ENCODE measurements at places on chromosomes 7 and 10. TPM values are rescaled to one million over a fixed set of nuclear protein-coding genes. Genes with fewer than 3 reads are reported as not detected.

BLOC1S2 gene
- 34.3 TPM for polyA plus RNA-seq

DNA sequence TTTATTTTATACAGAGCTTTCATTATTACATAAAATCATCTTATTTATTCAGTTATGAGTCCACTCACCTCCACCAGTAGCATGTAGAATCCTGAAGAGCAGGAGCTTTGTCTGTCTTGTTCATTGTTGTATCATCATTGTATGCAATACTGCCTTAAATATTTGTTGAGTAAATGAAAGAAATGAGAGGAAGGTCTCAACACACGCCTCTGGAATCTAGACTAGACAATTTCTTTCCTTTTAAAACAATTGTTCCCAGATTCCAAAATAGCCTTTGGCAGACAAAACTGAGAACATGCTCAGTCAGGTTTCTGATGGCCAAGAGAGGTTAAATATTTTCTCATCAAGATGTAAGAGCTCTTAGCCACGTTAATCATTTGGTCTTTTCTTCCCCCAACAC is 173.1 kb upstream of the AGR3 start:
- DNase-seq = no peak

PAPOLB gene
- 0.09 TPM for polyA plus RNA-seq

TLL2 gene
- 0.31 TPM for polyA plus RNA-seq

STOX1 gene
- polyA plus RNA-seq = 4.4 TPM

GSTO2 gene
- polyA plus RNA-seq = 24.8 TPM

DNA sequence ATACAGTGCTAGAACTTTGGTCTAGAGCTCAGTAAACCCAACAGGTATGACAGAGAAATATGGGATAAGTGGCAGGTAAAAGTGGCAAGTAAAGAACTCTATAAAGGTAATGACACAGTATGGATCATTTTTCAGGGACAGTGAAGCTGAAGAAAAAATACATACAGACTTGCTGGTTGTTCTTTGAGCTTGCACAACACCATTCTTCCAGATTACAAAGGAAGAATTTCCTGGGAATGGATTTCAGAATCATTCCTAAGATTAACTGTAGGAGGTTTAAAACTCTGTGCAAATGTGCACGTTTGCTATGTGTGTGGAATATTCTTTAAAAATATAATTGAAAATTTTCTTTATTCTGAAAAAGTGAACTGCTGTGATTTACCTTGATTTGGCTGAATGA is 36.0 kb downstream of the PHF14 start:
- DNase-seq = no peak

DNA sequence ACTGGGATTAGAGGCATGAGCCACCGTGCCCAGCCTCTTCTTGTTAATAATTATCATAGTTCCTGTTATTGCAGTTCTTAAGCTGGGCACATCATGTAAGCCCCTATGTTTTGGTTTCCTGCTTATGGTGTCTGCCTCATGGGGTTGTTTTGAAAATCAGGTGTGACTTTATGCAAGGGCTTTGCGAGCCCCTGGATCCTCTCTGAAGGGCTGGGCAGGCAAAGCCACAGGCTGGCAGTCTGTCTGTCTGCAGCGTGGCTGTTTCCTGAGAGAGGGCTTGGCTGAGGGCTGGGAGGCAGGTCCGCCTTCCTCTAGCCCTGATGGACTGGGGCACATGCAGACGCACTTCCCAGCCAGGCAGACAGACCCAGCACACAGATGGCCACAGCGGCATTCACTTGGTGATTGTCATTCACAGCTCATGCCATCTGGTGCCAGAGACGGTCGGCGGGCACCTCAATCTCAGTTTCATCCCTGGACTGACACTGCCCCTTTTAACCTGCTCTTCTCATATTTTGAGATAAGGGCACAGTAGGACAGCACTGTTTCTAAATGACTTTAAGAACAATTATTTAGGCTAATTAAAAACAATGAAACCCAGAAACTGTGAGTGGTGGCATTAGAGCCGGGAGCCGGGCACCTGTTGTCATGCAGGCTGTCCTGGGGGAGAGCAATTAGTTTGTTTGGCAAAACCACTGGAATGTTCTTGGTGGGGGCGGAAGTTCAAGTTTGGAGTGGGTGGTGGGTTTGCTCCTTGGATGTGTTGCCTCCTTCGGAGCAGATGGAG is 35.5 kb downstream of the RBM20 start:
- no peak for DNase-seq

GRCh38 chr7:112184455-112184854 is 21.7 kb downstream of the DOCK4 start:
- DNase-seq = no peak

SLC39A12 gene
- not detected for polyA plus RNA-seq

DNA sequence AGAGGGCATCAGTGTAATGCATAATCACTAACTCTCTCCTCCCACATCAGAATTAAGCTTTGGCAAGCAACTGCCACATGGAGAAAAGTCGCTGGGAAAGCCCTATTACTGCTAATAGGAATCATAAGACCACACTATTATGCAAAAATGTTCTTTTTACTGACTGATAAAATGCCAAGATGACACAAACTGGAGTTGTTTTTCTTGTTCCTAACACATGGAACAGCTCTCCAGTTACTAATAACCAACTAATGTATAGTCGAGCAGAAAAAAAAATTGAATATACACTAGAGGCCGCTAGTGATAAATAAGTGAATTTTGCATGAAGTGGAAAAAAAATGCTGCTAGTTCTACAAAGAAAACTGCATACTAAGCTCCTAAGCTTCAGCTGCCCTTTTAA is 165.6 kb downstream of the TPK1 start:
- peak; percentile 55 for DNase-seq

DNA sequence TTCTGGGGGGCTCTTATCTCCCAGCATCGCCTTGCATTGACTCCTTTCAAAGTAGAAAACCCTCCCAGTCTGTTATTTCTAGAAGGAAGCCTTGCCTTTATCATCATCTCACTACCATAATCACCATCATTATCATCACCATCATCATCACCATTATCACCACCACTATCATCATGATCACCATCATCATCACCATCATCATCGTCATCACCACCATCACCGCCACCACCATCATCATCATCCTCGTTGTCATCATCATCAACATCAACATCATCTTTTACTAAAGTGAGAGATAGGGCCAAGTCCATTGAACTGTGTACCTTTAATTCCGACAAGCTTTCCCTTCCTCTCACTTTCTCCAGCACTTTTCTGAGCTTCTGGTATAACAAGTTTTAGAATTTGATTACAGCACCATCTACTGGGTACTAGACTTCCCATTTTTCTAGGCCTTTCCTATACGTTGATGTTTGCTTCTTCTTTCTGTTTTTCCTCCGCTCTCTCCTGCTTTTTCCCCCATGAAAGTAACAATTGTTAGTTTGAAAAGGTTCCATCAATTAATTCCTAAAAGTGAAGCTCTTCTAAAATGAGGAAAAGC is 226.4 kb downstream of the BUB3 start:
- no peak for DNase-seq

DNA sequence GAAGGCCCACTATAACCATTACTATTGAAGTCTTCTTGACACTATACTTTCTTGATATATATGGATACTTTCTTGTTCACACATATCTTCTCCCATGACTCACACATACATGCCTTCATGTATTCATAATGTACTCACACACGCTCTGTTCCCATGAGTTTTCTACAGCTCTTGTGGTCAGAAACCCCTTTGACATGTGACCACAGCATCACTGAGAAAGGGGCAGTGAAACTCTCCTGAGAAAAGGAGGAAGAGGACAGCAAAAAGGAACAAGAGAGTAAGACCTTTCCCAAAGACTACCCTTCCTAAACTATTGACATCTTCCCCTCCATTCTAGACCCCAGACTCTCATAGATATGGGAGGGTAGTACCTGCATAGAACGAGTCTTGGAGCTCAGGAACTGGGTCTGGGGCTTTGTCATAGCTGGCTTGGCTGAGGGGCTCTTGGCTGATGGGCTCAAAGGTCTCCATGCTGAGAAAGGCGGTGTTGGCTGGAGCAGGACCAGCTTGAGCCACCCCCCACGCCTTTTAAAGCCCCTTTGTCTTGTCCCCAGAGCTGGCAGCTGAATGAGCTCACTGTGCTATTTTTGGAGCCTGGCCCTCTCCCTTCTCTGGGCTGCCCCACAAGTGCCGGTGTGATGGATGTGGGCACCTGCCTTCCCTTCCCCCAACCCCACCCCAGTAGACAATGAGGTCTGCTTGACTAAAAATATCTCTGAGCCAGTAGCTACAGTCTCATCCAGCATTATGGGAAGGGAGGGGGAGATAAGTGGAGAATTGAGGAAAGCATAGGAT is 5.1 kb downstream of the SYNPO2L start:
- DNase-seq = no peak

DNA sequence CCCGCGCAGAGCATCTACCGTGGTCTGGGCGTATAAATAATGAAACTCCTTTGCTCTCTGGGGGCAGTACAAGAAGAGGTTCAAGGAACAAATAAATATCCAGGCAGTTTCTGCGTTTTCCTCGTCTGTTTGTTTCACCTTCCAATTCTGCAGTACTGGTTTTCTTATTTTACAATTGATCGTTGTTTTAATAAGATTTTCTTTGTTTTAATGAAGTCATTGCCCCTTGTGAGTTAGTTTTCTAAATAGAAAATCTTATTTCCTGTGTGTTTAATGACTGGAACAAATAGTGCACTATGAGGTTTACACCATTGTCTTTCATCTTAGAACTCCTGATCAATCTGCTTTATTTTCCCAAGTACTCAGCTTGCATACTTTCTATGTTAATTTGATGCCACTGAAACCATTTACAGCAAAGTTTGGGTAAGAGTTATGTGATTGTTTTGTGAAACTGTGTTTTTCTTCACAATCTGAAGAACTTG is 1.2 kb downstream of the PLEKHA1 start:
- DNase-seq = no peak

DNA sequence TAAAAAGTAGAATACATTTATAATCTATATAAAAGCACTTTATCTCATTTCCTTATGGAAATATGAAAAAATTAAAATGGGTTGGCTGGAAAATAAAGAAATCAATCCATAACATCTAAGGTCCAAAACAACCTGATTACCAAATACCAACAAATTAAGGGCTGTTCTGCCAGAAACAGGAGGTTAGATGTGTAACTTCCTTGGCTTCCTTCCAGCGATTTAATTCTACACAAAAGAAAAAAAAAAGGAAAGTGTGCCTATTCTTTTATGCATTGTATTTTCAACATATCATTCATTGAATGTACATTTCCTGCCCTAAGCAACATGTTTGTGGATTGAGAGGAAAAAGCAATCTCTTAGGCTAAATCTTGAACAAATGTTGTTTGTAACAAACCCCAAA is 36.2 kb upstream of the USP6NL start:
- DNase-seq = no peak

C10orf105 gene
- polyA plus RNA-seq = 0.25 TPM

GRCh38 chr10:20254078-20254477 is 437.8 kb downstream of the PLXDC2 start:
- peak; percentile 47 for DNase-seq

GRCh38 chr10:71321386-71321785 is 2.3 kb downstream of the SLC29A3 start:
- DNase-seq = no peak

GRCh38 chr10:49174261-49174925 is 13.8 kb downstream of the TMEM273 start:
- DNase-seq = no peak

DNA sequence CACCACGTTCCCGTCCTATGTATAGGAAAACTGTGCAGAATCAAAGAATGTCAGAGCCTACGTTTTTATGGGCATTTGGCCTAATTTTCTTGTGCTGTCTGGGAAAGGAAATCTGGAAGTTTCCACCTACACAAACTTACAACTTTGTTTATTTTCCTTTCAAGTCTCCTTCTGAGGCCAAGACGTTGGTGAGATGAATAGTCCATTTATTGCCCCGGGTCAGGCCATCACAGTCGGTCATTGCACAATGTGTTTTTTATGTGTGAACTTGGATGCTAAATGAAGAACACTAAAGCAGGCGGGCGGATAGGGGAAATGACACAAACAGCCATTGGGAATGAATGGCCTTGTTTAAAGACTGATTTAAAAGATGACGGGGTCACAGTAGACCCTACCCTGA is 38.6 kb downstream of the TRIL start:
- no peak for DNase-seq

GRCh38 chr10:5649746-5650145 is 16.6 kb downstream of the ASB13 start:
- no peak for DNase-seq

MYOZ1 gene
- 3.9 TPM for polyA plus RNA-seq

DNA sequence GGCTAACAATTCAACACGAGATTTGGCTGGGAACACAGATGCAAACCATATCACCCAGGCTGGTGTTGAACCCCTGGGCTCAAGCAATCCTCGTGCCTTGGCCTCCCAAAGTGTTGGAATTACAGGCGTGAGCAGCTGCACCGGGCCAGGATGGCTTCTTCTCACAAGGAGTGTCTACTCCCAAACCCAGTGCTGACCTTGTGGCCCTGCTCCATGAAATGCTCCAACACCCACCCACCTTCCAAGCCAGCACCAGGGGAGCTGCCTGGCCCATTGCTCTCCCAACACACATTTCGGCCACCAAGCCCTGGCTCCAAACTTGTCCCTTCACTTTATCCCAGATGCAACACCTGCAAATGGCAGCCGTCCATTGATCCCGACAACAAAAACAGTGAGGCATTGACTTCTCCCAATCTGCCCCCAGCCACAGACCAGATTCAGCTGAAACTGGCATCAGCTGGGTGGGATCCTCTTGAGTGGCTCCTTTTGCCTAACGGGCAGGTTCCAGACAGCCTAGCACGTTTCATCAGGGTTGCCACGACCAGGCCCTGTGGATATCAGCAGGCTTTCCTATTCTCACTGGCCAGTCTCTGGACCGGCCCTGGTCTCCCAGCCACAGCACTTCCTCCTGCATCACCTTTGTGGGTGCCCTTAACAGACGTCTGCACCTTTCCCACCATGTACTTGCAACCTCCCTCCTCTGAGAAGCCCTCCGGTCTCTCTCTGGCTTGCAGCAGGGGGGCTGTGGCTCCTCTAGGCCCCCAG is 105.7 kb upstream of the CARD11 start:
- no peak for DNase-seq

GRCh38 chr10:102230264-102230860 is 4.3 kb downstream of the ELOVL3 start:
- peak; percentile 52 for DNase-seq

ZNF862 gene
- polyA plus RNA-seq = 19.8 TPM

DNA sequence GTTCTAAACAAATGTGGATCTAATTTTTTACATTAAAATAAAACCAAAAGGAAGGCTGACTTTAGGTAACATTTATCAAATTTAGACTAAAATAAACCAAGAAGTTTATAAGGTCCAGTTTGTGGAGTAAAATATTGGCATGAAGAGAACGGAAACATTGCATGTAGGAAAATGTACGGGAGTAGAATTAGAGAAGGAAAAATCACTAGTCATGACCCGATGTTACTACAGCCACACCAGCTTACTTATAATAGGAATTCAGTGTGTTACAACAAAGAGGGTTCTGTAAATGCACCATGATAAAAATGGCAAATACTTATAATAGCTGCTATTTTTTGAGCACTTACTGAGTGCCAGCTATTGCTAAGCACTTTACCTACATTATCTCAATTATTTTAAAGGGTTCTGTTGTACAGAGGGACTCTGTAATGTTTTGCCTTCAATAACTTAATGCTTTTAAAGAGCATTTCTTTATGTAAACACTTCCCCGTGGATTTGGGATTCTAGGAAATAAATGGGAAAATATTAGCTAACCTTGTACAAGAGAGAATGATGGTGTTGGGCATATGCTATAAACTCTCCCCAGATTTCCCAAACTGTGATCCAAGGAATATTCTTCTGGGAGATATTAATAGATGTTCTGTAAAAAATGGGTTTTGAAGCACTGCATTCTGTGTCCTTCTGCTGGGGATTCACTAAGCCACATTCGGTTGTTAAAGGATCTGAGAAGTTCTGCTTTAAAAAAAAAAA is 296.7 kb downstream of the BBS9 start:
- no peak for DNase-seq

GRCh38 chr7:129959471-129960203 is 6.9 kb upstream of the UBE2H start:
- DNase-seq = no peak
